Activated CD8-positive, alpha-beta memory T cell treated with anti-CD3 and anti-CD28 coated beads for 4 hours (primary cell): ENCODE measurements at places on chromosomes 2 and 18.

- DNase-seq: no peak
Observed at GRCh38 chr18:44876024-44876423, 195.3 kb downstream of the SETBP1 start.

GRCh38 chr2:31404302-31404701, 10.2 kb downstream of the XDH start:
- no peak for DNase-seq

GRCh38 chr18:11561293-11561692, 48.1 kb upstream of the SLC35G4 start:
- no peak for DNase-seq

- no peak for DNase-seq
Observed at GRCh38 chr2:9527995-9528787, 27.4 kb downstream of the ADAM17 start.

GRCh38 chr2:153156743-153157142, 321.8 kb downstream of the RPRM start:
- DNase-seq: no peak

DNA sequence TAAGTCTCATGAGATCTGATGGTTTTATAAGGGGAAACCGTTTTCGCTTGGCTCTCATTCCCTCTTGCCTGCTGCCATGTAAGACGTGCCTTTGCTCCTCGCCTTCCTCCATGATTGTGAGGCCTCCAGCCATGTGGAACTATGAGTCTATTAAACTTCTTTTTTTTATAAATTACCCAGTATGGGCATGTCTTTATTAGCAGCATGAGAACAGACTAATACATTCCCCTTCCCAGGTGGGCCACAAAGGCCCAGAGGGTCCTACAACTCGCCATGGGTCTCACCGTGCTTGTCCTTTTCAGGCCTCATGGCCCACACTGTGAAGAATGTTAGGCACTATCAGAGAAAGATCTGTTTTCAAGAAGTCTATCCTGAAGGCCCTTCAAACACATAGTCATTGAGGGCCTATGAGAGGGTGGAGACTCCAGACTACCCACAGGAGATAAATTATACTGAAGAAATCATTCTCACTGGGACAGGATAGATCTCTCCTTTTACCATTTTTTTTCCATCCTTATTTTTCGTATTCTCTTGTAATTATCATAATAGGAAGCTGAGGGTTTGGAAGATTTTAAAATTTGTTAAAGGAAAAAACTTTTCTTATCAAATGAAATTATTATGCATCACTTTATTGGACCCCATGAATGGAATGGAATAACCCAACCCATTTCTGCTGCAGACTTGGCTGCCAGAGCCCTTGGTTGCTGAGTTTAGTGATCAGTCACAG, 91.0 kb upstream of the MSH2 start:
- DNase-seq: no peak

DNA sequence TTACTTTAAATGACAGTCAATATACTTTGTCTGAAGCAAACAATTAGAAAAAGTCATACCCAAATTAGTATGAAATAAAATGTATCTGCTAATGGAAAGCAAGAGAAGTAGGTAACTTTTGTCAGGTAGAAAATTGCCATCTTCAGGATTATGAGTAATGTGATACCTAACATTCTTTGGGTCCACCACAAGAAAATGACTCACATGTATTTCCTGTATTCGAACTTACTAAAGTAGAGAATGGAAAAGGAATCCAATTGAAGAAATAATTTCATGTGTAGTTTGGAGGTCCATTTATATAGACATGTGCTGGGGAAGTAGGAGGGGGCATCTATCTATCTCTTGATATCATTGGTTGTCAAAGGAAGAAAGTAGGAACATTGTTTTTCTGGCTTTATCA, 636.2 kb upstream of the CHAC2 start:
- no peak for DNase-seq

GRCh38 chr2:80255918-80256781, 48.4 kb downstream of the LRRTM1 start:
- DNase-seq: no peak

DNA sequence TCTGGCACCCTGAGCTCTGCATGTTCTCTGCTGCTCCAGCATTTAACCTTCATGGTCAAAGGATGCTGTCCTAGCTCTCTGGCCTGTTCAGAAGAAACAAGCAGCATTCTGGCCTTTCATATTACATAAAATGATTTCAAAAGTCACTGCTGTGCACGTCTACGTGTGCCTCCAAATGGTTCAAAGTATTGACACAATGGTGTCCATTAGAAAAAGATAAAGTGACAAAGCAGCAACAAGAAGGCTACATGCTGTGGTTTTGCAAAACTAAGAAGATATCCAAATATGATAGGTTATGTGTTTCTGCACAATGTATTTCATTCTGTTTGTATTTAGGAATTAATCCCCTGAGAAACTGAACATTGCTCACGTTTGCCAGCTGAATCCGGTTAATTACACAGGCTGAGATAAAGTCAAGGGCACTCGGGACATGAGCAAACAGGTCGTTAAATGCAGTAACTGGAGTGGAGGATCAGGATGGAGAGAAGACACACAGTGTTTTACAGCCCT, 258.5 kb downstream of the DOK6 start:
- DNase-seq: no peak

DNA sequence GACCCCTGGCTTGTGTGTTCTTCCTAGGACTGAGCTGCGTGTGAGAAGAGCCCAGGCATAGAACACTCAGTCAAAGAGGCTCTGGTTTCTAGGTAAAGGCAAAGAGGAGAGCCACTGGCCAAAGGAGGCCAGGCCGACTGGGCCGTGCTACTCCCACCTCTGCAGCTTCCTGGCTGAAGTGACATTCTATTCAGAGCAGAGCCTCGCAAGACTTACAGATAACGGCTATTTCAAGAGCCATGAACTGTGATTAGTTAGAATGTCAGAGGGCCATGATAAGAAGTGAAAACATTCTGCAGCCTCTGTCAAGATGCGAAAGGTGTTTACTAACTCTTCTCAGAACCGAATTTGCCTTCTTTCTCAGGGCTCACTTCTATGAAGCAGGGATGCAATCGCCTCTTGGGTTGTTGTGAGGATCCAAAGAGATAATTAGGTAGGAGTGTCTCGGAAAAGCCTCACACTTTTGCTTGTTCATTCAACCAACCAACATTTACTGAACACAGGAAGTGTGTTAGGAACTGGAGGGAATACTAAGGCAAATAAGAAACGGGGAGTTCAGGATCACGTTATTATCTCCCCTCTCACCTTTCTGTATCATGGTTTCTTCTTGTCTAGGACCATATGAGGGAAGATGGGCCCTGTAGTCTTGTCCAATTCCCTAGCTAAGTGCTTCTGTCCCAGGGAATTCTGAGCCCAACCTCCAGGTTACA, 3.4 kb upstream of the DNAJC5G start:
- no peak for DNase-seq

- DNase-seq: no peak
Observed at GRCh38 chr2:74441170-74441689, 507 bp downstream of the RTKN start.

GRCh38 chr2:23204685-23205242, 180.2 kb upstream of the KLHL29 start:
- DNase-seq: no peak

- DNase-seq: no peak
Observed at GRCh38 chr18:75828379-75828778, 400.9 kb upstream of the SMIM21 start.

DNA sequence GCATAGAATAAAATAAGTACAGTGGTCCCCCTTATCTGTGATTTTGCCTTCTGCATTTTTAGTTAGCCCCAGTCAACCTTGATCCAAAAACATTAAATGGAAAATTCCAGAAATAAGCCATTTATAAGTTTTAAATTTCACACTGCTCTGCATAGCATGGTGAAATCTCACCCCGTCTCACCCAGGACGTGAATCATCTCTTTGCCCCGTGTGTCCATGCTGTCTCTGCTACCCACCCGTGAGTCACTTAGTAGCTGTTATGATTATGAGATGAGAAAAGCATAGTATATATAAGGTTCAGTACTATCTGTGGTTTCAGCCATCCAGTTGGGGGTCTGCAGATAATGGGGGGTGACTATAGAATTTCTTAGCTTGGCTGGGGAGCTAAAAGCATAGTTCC, 67.3 kb downstream of the RHBDD1 start:
- DNase-seq: no peak

GRCh38 chr18:25097569-25098056, 254.4 kb downstream of the ZNF521 start:
- no peak for DNase-seq

GRCh38 chr2:28547223-28547860, 51.5 kb downstream of the PLB1 start:
- no peak for DNase-seq

- no peak for DNase-seq
Observed at GRCh38 chr18:46276748-46277147, 172.6 kb downstream of the HAUS1 start.

DNA sequence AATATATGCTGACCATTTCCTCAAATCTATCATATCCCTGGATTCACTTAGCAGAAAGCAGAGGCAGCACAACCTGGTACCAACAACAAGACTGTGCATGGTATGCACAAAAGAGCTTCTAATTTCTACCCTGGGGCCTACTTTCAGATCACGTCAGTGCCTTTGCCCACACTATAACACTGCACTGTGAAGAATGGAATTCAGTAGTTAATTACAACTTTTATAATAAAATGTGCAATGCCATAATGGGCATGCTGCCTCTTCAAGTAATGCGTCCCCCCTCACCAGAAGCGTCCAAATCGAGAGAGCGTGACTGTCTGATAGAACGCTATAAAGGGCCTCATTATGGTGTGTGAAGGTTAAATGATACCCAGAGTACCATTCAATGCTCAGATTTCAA, 328.1 kb upstream of the PKDCC start:
- no peak for DNase-seq

- DNase-seq: no peak
Observed at GRCh38 chr2:239316562-239317465, 84.0 kb downstream of the HDAC4 start.

DNA sequence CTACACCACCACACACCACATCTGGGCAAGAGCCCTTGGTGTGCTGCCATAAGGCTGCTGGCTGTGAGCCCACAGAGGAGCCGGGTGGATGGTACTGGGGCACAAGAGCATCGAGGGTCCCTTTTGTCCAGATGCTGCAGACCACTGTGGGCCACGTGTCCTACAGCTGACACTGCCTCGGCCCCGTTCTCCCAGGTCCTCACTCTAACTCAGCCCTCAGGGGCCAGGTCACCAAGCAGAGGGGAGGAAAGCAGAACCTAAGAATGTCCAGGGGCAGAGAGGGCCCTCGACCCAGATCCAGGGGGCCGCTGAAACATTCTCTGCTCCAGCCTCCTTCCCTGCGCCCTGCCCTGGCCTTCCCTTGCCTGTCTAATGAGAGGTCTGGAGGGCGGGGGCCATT, 91.7 kb upstream of the ASB18 start:
- no peak for DNase-seq

DNA sequence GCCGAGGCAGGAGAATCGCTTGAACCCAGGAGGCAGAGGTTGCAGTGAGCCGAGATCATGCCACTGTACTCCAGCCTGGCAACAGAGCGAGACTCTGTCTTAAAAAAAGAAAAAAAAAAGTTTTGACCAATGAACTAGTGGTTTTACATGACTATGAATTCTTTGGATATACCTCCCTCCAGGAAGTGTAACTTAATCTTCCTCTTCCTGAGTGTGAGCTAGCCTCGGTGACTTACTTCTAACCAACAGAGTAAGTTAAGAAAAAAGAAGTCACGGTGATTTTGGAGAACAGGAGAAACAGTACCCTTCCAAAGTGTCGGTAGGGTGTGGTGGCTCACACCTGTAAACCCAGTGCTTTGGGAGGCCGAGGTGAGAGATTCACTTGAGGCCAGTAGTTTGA, 7.1 kb downstream of the TIA1 start:
- no peak for DNase-seq

- DNase-seq: no peak
Observed at GRCh38 chr18:572091-572830, 7.9 kb upstream of the CETN1 start.

- no peak for DNase-seq
Observed at GRCh38 chr18:5948237-5948636, 52.9 kb upstream of the TMEM200C start.

DNA sequence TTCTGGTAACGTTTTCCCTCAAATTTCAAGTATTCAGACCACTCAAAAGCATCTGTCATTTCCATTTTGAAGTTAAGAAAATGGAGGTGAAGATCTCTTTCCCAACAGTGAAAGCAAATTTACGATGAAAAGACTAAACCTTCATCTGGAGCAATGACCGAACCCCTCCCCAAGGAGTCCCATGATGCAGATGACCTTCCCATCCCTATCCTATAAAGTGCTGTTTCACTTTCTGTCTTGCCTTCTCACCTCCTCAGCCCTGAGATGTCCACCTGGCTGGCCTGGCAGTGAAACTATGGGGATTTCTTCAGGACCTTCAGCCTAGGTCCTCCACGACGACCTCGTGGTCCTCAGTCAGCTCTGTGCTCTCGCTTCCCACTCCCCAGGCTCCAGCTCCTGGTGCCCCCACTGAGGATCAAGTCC, 925 bp upstream of the NPC1 start:
- DNase-seq: no peak

- DNase-seq: no peak
Observed at GRCh38 chr2:171141320-171141719, 19.4 kb downstream of the TLK1 start.

- no peak for DNase-seq
Observed at GRCh38 chr18:51724790-51725721, 527.6 kb upstream of the MEX3C start.

DNA sequence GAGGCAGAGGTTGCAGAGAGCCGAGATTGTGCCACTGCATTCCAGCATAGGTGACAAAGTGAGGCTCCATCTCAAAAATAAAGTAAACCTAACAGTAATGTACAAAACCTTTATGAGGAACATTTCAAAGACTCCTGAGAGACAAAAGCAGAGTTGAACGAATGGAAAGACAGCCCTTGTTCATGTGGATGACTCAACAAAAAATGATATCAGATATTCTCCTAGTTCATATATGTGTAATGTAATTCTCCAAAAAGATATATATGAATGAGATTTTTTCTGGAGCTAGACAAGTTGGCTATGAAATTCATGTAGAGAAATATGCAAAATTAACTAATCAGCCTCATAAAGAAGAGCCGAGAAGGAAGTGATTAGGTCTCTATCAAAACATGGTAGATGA, 61.7 kb downstream of the KIAA1328 start:
- DNase-seq: no peak

- no peak for DNase-seq
Observed at GRCh38 chr2:67500541-67500940, 103.4 kb downstream of the ETAA1 start.

- DNase-seq: no peak
Observed at GRCh38 chr2:129080715-129081476, 762.2 kb upstream of the HS6ST1 start.

DNA sequence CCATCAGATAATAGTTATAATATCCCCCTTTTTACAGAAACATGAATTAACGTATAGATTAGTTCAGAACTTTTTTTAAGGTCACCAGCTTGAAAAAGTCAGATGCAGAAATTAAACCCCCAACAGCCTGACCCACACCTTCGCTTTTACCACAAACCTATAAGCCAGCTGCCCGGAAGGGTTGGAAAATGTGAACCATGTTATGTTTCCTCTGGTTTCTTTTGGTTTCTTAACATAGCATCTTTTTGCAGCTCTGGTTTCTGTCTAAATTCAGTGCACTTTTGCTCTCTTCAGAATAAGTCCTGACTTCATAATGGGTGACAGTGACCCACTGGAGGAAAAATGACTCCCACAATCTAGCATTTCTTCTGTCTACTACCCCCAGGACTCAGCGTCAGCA, 381.7 kb upstream of the DDX18 start:
- DNase-seq: no peak
